Frontal cortex (tissue), 4 donors: ENCODE measurements at places on chromosomes 11 and 22.
A peak's percentile ranks its signal among the peaks of the same experiment; 100 is the strongest.

DNA sequence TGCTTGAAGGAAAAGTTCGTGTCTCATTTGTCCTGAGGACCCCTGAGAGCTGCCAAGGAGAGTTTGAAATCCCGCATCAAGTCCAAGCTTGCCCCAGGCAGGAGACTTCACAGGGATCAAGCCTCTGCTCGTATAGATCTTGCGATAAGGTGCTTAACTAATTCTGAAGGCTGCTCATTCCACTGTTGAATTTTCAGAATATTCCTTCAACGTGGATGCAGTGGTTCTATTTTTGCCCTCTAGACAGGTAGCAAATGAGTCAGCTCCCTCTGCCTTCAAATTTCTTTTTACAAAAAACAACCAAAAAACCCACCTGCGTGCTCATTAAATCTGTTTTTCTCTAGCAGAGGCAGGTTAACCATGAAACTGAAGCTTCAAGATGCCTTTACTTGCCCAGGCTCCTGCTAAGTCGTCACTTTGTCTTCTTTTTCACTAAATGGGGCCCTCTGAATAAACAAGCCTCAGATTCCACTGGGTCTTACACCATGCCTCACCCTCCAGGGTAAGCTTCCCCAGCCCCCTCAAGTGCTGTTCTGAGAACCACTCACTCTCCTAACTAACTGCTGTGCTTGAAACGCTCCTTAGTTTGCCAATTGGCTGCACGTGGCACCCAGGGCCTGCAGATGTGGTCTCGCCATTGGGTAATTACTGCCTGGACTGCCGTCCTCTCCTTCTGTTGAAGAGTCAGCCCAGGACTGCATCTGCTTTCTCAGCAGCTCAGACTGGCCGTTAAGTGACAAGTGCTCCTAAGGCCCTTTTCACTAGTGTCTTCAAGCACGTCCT lies 105.0 kb downstream of the TRPC6 start:
- no peak for DNase-seq

- DNase-seq = peak; percentile 66
These were observed 71.9 kb upstream of the PPARA start for GRCh38 chr22:46078241-46079092.

GRCh38 chr11:110130642-110131238 lies 37.5 kb downstream of the ZC3H12C start:
- DNase-seq = no peak

- no peak for DNase-seq
These were observed 5.1 kb downstream of the CHEK2 start for GRCh38 chr22:28736301-28737155.

GRCh38 chr11:112526699-112527416 lies 266.2 kb upstream of the PLET1 start:
- DNase-seq = no peak

DNA sequence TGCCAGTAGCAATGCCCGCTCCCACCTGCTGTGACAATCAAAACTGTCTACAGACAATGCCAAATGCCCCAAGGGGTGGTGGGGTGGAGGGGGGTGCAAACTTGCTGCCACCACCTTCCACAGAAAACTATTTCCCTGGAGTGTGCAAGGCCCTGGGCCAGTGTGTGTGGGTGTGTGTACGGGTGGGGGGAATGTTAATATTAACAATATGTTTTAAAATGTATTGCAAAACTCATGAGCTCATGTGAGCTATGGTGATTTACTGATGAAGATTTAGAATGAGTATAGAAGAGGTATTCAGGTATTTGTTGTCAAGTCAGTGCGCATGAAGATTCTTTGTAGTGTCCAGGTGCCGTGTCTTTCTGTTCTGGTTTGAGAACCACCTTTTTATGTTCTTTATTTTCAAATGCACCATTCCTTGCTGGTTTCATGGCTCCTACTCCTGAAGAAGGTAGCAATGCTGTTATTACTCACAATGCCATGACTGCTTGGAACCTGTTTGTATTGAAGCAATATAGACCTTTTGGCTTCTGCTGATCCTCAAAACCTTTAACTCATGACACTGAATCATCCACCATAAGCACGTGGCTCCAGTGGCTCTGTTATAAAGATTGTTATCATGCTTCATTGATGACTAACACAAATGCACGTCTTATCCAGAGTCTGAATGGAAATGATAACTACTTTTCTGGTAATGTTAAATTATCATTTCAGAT lies 29.9 kb upstream of the AQP11 start:
- no peak for DNase-seq

DNA sequence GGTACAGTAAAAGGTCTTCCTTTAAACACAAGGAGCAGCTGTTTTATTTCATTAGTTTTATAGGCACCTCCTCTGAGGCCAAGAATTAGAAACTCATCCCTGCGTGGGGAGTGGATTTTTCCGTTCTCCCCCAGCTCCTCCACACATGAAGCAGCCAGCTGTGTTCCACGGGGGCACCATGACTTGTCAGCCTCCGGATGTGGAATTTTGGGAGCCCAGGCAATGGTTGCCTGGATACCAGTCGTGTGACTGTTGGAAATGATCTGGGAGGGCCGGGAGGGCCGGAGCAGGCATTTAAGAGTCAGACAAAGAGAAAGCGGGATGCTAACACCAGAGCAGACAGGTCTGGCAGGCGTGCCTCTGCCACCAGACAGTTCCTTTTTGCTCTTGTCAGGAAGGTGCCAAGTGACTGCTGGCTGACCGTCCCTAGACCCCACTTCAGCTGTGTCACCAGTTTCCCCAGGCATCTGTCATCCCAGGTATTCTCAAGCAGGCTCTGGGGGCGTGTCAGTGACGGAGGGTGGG lies 15.9 kb upstream of the CDC42EP2 start:
- DNase-seq = no peak

DNA sequence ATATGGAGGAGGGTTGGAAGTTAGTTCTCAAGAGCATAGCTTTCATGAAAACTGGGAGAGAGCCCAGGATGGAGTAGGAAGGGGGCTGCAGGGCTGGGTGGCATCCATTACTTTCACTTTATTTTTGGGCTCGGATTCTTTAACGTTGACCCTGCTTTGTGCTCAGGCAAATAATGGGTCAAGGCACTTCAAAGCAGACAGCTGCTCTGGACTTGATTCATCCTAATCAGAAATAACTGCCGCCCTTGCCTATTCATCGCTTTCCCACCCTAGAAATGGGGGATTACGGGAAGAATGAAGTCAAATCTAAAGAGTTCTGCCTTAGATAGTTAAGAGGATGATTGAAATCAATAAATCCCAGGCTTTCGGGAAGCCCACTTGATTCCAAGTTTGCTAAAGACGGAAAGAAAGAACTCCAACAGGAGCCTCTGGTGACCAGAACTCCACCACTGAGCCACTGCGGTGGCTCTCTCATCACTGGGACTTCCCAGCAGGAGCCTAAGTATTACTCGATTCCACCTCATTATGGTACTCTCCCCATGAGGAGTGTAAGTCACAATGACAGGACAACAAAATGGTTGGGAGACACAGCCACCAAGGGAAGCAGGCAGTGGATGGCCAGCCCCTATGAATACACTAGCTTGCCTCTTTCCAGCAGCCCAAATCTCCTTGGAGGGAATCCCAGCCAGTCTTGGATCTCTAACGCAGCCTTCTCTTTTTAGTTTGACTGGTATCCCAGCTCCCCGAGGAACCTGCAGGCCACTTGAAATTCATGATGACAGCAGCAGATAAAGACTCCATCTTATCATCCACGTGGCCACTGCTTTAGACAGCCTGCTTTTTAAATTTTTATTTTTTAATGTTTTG lies 815.5 kb downstream of the NTM start:
- no peak for DNase-seq

DNA sequence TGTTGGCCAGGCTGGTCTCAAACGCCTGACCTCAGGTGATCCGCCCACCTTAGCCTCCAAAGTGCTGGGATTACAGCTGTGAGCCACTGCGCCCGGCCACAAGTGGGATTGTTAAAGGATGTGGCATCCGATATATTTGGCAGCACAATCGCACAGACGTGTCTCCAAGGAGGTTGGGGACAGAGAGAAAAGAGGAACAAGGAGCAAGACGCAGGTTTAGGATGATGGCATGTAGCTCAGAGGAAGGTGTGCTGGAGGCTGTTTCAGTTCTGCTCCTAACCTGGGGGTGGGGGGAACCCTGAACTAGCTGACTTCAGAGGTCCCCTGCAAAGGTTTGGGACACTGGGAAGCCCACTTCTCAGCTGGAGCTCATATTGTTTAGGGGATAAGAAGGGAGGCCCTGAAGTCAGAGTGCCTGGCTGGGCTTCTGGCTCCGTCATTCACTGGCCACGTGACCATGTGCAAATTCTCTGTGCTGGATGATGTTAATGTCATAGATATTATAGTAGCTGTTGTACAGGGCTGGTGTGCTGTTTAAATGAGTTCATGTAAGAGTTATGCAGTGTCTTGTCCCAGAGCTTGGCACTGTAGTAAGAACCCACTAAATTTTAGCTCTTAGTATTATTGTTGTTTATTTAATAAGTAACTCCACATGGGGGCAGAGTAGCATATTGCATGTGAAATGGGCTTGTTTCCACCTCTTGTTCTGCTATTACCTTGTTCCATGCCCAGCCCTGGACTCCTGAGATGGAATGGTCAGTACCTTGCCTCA lies 129.7 kb downstream of the ST3GAL4 start:
- no peak for DNase-seq

DNA sequence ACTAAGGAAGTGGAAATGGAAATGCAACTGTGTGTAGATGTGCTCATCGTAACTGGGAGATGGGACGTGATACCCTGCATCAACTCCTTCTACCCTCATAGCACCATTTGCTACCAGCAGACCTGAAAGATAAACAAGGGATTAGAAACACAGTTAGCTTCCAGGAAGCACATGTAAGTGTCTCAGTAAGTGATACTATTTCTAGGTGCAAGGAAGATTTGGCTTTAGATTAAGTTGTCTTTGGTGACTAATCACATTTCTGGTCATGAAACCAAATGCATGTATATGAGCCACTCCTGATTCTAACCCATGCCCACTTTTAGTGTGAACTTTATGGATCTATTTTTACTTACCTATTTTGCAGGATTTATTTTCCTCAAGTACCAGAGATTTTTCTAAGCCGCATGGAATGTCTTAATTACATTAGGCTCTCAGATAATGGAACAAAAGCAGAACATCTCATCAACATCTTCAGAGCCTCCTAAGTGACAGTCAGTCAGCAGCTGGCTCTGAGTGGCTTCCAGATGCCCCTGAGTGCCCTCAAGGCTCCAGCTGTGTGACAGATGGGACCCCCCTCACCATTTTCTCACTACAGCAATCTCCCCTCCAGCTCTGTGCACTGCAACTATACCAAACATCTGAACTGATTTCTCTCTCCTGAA lies 21.2 kb downstream of the SLC5A12 start:
- no peak for DNase-seq

DNA sequence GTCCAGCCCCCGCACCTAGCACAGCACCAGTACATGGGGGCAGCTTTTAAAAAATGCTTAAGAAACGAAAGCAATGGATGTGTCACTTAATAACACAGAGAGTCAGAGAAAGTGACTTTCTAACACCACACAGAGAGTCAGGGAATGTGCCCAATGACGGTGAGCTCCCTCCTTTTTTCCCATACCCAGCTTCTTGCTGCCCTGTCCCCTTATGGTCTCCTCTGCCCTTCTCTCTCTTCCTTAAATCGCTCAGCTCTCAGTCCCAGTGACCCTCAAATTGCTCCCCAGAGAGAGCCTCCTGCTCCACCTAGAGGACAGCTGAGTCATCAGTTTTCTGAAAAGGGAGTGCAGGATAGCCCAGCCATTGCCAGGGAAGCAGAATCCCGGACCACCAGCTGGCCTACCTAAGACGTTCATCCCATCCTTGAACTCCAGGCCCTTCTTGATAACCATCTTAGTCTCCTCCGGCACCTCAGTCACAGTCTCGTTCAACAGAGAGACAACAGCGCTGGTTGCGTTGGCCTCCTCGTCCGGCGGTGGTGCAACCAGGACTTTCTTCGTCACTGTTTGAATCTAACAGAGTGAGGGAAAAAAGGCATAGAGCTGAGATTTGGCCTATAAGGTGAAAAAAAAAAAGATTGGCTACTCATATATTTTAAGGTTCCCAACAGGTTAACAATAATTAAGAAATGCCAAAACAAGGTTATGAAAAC lies 113.5 kb downstream of the SLC1A2 start:
- no peak for DNase-seq

DNA sequence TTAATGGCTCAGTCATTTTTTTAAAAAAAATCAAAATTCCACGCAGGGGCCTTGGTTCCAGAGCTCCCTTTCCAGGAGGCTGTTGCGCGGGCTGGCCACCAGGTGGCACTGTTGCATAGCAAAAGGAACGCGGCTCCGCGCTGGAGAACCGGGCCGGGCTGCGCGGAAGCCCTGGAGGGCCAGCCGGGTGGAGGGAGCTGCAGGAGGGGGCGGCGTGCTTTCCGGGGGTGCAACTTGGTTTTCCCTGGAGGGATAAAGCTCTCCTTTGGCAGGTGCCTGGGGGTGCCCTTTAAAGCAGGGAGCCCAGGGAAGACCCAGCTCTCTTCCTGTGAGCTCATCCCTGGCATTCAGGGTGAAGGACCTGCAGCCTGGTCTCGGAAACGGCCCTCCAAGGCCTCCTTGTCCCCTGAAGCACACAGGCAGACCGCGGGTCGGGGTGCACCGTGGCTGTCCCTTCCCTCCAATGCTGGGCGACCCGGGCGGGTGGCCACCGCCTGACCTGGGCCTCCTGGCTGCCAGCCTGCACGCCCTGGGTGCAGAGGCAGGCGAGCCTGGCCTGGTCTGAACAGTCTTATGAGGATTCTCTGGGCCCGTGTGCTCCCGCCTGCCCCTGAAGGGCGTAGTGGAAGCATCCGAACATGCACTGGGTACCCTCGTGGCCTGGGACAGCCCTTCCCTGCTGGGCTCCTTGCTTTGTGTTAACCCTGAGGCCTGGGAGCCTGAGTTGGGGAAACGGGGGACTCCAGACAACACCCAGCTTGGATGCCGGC lies 23.4 kb downstream of the KRTAP5-5 start:
- peak; percentile 95 for DNase-seq

DNA sequence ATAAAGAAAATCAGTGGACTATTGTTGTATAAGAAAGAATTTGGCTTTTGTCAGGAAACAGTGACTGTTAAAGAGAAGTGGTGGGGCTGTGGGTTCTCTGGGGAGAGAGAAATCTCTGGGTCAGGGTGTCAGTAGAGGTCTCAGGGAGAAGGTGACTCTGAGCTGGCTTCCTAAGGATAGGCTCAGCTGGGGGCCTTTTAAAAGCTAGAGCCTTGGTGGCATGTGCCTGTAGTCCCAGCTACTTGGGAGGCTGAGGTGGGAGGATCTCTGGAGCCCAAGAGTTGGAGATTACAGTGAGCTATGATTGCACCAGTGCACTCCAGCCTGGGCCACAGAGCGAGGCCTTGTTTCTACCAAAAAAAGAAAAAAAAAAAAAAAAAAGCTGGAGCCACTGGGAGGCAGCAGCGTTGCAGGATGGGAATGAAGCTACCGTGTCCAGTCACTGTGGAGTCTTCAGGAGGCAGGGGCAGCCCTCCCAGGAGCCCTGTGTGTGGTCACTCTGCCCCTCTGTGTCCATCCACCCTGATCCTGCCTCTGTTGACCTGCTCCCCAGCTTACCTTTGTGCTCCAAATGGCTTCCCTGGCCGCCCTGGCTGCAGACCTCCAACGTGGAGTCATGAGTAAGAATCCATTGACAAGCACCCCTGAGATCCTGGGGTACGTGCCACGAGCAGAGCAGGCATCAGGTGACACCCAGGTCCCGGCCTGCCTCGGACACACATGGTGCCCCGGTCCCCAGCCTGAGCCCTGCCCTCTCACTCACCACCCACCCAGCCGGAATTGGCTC lies 5.4 kb upstream of the MIF start:
- DNase-seq = peak; percentile 61

- DNase-seq = no peak
These were observed 1.5 kb downstream of the YPEL4 start for GRCh38 chr11:57647960-57648800.

GRCh38 chr11:106421676-106422292 lies 344.3 kb downstream of the AASDHPPT start:
- no peak for DNase-seq
